ENCODE measurements at places on chromosomes 5 and 9. TPM values are rescaled to one million over a fixed set of nuclear protein-coding genes. Genes with fewer than 3 reads are reported as not detected.

The CARTPT gene
- total RNA-seq = not detected

The ESM1 gene
- total RNA-seq = 16.4 TPM

The ANKRD20A1 gene
- total RNA-seq = under 0.01 TPM

The PCDHA1 gene
- not detected for total RNA-seq
